ENCODE measurements at places on chromosomes 16 and 17. TPM values are rescaled to one million over a fixed set of nuclear protein-coding genes. Genes with fewer than 3 reads are reported as not detected.
A peak's percentile ranks its signal among the peaks of the same experiment; 100 is the strongest.

Gene BCL6B
- 3.5 TPM for total RNA-seq

- no peak for DNase-seq
- no peaks in the 10 kb centered on the region for H3K36me3 ChIP-seq
- no peaks in the 10 kb centered on the region for H3K4me1 ChIP-seq
These were observed 703.8 kb downstream of the CDH8 start for GRCh38 chr16:61332461-61332860.

DNA sequence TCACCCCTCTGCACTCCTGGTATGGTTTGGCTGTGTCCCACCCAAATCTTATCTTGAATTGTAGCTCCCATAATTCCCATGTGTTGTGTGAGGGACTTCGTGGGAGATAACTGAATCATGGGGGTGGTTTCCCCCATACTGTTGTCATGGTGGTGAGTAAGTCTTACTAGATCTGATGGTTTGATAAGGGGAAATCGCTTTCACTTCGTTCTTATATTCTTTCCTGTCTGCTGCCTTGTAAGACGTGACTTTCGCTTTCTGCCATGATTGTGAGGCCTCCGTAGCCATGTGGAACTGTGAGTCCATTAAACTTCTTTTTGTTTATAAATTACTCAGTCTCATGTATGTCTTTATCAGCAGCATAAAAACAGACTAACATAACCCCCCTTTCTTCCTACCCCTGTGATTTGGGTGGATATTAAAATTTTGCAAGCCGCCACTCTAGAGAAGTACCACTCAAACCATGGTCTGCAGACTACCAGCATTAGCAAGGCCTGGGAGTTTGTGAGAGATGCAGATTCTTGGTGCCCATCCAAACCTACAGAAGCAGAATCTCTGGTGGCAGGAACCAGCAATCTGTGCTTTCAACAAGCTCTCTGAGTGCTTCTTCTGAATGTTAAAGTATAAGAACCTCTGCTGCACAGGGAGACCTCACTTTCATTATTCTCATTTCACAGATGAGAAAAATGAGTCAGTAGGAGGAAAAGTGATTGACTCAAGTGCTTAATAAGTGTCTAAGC is 999.5 kb upstream of the EEF2KMT start:
- no peaks in the 10 kb centered on the region for H3K4me1 ChIP-seq
- no peak overlapping the region for H3K4me3 ChIP-seq
- no peak for DNase-seq
- no peak overlapping the region for H3K27ac ChIP-seq
- H3K36me3 ChIP-seq: no peaks in the 10 kb centered on the region
- no peaks in the 10 kb centered on the region for H3K27me3 ChIP-seq

GRCh38 chr17:74132354-74132753 is 71.1 kb upstream of the RPL38 start:
- H3K27me3 ChIP-seq: no peaks in the 10 kb centered on the region
- no peak overlapping the region for H3K27ac ChIP-seq
- no peak overlapping the region for H3K4me3 ChIP-seq
- no peak for DNase-seq
- H3K36me3 ChIP-seq: no peaks in the 10 kb centered on the region

DNA sequence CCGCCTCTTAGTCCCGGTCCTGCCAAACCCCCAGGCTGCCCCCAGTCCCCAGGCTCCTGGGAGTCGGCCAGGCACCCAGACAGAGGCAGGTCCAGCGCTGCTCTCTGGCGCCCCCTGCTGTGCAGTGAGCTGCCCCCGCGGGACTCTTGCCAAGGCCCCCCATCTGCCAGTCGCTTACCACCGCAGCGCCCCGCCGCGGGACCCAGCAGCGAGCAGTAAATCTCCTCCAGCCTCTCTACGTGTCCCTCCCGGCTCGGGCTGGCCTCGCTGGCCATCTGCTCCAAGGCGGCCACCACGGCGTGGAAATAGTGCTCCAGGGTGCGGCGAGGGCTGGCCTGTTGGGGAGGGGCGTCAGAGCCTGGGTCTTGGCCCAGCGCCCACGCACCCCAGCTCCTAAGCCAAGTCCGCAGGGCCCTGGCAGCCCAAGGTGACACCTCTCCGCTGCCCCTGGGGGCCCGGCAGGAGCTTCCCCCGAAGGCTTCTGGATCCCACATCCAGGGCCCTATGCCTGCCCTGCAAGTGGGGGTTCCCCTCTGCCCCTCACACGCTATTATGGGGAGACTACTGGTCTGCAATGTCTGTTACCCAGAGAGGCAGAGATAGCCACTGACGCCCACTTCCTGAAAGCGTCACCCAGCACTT is 33.7 kb upstream of the MFSD6L start:
- H3K4me3 ChIP-seq: no peak overlapping the region
- no peaks in the 10 kb centered on the region for H3K36me3 ChIP-seq
- no peak overlapping the region for H3K27ac ChIP-seq
- H3K4me1 ChIP-seq: no peaks in the 10 kb centered on the region
- no peaks in the 10 kb centered on the region for H3K27me3 ChIP-seq
- no peak for DNase-seq

- DNase-seq: no peak
- H3K27me3 ChIP-seq: no peaks in the 10 kb centered on the region
- H3K4me3 ChIP-seq: no peak overlapping the region
- no peak overlapping the region for H3K27ac ChIP-seq
These were observed 191.1 kb downstream of the MAP2K6 start for GRCh38 chr17:69605571-69605970.

DNA sequence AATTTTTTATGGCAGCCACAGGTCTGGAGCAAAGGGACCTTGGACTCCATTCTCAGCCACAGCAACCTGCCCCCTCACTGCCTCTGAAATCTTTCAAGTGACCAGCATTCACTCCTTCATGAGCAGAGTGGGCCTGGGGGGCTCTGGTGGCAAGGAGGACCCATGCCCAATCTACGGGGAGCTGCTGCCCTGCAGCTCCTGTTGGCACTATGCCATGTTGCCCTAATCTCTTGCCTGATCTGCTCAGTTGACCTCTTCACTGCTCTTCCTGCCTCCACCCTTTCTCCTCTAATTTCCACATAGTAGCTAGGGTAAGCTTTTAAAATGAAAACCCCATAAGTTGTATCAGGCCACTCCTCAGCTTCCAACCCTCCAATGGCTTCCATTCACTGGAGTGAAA is 2.9 kb upstream of the PRKCB start:
- no peaks in the 10 kb centered on the region for H3K27me3 ChIP-seq
- no peak overlapping the region for H3K27ac ChIP-seq
- no peaks in the 10 kb centered on the region for H3K36me3 ChIP-seq

Gene KRT40
- total RNA-seq: not detected

DNA sequence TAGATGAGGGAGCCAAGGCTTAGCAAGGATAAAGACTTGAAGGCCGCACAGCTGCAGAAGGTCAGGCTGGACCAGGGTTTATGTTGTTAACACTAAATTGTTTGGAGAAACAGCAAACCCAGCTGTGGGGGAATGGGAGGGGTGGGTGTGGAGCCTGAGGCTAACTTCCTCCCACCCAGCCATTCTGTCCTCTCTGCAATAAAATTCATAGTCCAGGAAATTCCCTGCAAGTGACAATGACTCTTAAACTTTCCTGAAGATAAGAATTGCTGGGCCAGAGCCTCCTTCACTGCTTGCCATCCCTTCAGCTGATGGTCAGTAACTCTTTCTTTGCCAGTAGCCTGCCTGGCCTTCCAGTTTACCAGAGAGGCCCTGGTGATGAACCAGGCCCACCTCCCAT is 19.4 kb upstream of the ATP5MC1 start:
- DNase-seq: peak; percentile 24
- H3K4me1 ChIP-seq: peaks cover 16% of the 10 kb centered on the region
- H3K27me3 ChIP-seq: no peaks in the 10 kb centered on the region
- H3K27ac ChIP-seq: no peak overlapping the region
- H3K4me3 ChIP-seq: no peak overlapping the region

Gene C1QL1
- total RNA-seq: 1.1 TPM

Gene ZNF200
- total RNA-seq: 7.5 TPM

- H3K4me1 ChIP-seq: peaks cover 2% of the 10 kb centered on the region
- H3K27me3 ChIP-seq: no peaks in the 10 kb centered on the region
- no peaks in the 10 kb centered on the region for H3K36me3 ChIP-seq
- no peak overlapping the region for H3K27ac ChIP-seq
- no peak for DNase-seq
These were observed 100.7 kb upstream of the AXIN2 start for GRCh38 chr17:65662196-65662595.

DNA sequence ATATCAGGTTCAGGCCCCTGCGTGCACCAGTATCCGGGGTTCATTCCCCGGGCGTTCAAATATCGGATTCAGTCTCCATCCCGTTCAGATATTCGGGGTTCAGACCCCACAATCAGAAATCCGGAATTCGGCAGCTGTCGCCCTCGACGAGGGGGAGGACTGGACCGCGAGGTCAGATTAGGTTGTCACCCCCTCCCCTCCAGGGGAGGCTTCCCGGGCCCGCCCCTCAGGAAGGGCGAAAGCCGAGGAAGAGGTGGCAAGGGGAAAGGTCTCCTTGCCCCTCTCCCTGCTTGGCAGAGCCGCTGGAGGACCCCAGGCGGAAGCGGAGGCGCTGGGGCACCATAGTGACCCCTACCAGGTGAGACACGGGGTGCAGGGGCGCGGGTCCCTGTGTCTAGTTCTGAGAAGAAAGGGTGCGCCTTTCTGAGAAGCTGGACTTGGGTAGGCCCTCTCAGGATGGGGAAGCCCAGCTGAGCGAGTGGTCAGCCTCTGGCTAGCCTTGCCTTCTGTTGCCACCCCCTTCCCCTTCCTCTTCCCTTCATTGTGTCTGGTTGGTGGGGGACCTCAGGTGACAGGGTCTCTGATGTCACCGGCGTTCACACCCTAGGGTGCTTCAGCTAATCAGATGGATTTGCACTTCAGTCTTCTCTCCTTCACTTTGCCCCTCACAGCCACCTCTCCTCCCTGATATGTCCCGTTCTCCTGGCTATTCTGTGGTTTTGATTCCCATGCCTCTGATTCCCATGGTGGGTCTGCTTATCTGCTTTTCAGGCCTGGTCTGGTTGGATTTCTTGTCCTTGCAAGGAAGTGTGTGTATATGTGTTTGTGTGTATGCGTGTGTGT is 844 bp downstream of the TAOK2 start:
- no peaks in the 10 kb centered on the region for H3K36me3 ChIP-seq
- peak overlapping the region; percentile 82 for H3K27ac ChIP-seq
- H3K27me3 ChIP-seq: no peaks in the 10 kb centered on the region
- peaks cover 13% of the 10 kb centered on the region for H3K4me1 ChIP-seq
- DNase-seq: no peak

Gene PRDM7
- not detected for total RNA-seq

GRCh38 chr16:83343935-83344366 is 463.8 kb upstream of the HSBP1 start:
- no peaks in the 10 kb centered on the region for H3K4me1 ChIP-seq
- no peak overlapping the region for H3K27ac ChIP-seq
- no peak overlapping the region for H3K4me3 ChIP-seq
- no peaks in the 10 kb centered on the region for H3K36me3 ChIP-seq
- DNase-seq: no peak

Gene TMEM238L
- not detected for total RNA-seq

DNA sequence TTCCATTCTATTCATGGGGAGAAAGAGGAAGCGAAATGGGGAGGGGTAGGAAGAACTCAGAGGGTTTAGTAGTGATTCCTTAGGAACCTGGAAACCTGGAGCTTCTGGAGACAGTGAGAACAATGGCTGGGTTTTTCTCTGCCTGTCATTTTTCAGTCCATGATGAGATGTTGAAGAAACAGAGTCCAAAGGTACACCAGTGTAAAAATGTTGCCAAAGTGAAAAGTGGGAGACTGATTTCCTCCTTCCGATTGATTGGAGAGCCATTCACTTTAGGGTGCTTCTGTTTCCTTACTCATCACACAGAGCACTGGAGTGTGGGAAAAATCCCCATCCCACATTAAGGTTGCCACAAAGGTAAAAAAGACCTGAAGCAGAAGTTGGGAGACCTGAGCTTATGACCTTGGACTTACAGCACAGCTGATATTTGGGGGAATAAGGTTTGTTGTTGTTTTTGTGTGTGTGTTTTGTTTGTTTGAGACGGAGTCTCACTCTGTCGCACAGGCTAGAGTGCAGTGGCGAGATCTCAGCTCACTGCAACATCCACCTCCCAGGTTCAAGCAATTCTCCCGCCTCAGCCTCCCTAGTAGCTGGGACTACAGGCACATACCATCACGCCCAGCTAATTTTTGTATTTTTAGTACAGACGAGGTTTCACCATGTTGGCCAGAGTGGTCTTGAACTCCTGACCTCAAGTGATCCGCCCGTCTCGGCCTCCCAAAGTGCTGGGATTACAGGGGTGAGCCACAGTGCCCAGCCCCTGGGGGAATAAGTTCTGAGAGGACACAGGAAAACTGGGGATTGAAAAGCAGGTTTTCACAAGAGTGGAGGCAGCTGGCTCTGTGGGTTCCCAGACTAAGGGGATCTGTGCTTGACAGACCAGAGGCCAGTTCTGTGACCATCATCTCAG is 1.4 kb upstream of the DHX8 start:
- peaks cover 11% of the 10 kb centered on the region for H3K4me1 ChIP-seq
- H3K27ac ChIP-seq: no peak overlapping the region
- H3K4me3 ChIP-seq: no peak overlapping the region
- no peaks in the 10 kb centered on the region for H3K27me3 ChIP-seq
- H3K36me3 ChIP-seq: no peaks in the 10 kb centered on the region

GRCh38 chr17:51439395-51440229 is 179.3 kb downstream of the UTP18 start:
- H3K4me1 ChIP-seq: no peaks in the 10 kb centered on the region
- H3K27me3 ChIP-seq: no peaks in the 10 kb centered on the region
- no peak for DNase-seq
- no peak overlapping the region for H3K27ac ChIP-seq
- no peak overlapping the region for H3K4me3 ChIP-seq

DNA sequence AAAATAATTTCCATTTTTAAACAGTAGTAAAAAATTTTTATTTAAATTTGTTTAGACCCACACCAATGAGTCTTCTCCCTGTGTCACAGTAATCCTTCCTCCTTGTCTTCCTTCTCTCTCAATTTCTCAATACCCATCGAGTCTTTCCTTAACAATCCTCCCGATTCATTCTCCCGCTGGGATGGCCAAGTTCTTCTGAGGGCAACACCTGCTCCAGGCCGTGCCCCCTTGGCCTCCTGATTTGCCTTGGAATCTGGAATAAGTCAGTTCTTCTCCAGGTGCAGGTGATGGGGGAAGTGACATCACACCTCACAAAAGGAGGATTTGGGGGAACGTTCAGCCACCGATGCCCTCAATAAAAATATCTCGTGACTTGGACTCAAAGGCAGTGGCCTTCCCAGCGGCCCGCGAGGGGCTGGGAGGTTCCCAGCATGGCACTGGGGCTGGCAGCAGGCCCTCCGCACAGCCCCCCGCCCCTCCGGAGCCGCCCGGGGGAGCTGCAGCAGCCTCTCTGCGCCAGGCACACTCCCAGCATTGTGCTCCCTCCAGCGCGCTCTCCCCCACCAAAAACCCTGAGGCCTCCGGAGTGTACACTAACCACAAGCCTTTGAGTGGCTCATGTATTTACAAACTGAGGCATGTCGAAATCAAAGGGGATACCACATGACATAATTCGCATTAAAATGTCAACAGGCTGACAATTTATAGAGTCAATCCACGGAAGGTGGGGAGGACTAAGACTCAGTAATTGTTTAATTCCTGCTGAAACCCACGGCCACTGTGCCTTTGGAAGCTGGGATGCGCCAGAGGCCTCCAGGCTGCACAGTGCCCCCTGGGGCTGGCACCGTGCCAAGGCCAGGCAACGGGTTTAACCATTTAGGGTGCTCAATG is 120.5 kb downstream of the ZFHX3 start:
- H3K27ac ChIP-seq: no peak overlapping the region
- DNase-seq: no peak
- no peaks in the 10 kb centered on the region for H3K36me3 ChIP-seq

Gene CES1
- 24.6 TPM for total RNA-seq

GRCh38 chr16:10490141-10490540 is 90.3 kb downstream of the EMP2 start:
- no peak for DNase-seq
- H3K4me1 ChIP-seq: no peaks in the 10 kb centered on the region
- H3K36me3 ChIP-seq: no peaks in the 10 kb centered on the region
- no peak overlapping the region for H3K4me3 ChIP-seq
- no peak overlapping the region for H3K27ac ChIP-seq
- H3K27me3 ChIP-seq: no peaks in the 10 kb centered on the region
